H1 (cell line): ENCODE measurements at places on chromosomes 5 and 9. TPM values are rescaled to one million over a fixed set of nuclear protein-coding genes. Genes with fewer than 3 reads are reported as not detected.

GPR151 gene
- 0.03 TPM in 1 of 2 replicates, not detected in the other for polyA plus RNA-seq

NPDC1 gene
- polyA plus RNA-seq: 26.2 and 43.6 TPM in 2 replicates

ZDHHC11B gene
- 0.29 and 0.57 TPM in 2 replicates for polyA plus RNA-seq

NKD2 gene
- 5.5 and 7.8 TPM in 2 replicates for polyA plus RNA-seq

ACTBL2 gene
- not detected in 2 replicates for polyA plus RNA-seq

AQP3 gene
- 6.4 and 7.6 TPM in 2 replicates for polyA plus RNA-seq

TRIP13 gene
- 17.9 and 20.0 TPM in 2 replicates for polyA plus RNA-seq

TRPM6 gene
- 0.45 and 0.57 TPM in 2 replicates for polyA plus RNA-seq

CYLC2 gene
- not detected in 2 replicates for polyA plus RNA-seq

TEX48 gene
- not detected in 2 replicates for polyA plus RNA-seq

RNF44 gene
- polyA plus RNA-seq: 54.7 and 109 TPM in 2 replicates

PCDHA1 gene
- 0.23 and 0.52 TPM in 2 replicates for polyA plus RNA-seq

TAF11L10 gene
- polyA plus RNA-seq: not detected in 2 replicates

SHISAL2B gene
- polyA plus RNA-seq: 12.4 and 14.2 TPM in 2 replicates

DNA sequence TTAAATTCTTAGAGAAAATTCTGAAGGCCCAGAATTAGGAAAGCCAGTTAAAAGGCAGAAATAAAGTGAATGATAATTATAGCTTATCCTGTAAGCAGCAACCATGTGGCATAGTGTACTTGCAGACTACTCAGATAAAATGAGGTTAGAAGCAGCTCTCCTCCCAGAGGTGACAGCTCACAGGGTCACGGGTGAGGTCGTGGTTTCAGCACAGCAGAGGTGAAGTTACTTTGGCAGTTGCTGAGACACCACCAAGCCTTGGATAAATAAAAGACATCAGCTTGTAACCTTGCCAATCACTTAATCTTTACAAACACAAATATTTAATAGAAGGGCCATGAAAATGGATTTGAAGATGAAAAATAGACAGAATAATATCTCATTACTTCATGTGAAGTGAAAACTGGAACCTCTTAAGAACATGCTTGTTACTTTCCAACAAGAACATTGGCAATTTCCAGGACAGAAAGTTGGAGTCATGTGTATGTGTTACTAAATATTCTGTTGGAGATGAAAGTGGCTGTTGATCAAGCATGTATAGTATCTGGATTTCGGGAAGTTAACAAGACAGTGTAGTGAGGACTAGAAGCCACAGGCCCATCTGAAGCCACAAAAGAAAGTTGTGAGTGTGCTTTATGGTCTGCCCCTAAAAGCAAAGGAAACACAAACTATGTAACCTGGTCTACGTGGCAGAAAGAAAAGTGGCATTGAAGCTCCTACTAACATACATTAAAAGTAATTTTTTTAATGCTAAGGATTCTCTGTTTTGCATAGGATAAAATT lies 134.4 kb downstream of the ERCC6L2 start:
- no peak for DNase-seq

- no peak for DNase-seq
Measured at GRCh38 chr9:20619487-20620200, 2.7 kb downstream of the MLLT3 start.

- DNase-seq: no peak
Measured at GRCh38 chr5:146441896-146442295, 5.2 kb upstream of the TCERG1 start.

DNA sequence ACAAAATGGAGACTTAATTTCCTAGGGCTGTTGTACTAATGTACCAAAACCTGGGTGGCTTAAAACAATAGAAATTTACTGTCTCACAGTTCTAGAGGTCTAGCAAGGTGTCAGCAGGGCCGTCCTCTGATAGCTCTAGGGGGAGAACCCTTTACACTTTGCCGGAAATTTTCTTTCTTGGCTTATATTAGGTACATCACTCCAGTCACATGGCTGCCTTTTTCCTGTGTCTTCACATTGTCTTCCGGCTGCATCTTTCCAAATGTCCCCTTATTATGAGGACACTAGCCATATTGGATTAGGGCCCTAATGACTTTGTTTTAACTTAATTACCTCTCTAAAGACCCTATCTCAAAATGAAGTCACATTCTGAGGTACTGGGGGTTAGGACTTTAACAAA lies 5.8 kb downstream of the UHRF2 start:
- no peak for DNase-seq

DNA sequence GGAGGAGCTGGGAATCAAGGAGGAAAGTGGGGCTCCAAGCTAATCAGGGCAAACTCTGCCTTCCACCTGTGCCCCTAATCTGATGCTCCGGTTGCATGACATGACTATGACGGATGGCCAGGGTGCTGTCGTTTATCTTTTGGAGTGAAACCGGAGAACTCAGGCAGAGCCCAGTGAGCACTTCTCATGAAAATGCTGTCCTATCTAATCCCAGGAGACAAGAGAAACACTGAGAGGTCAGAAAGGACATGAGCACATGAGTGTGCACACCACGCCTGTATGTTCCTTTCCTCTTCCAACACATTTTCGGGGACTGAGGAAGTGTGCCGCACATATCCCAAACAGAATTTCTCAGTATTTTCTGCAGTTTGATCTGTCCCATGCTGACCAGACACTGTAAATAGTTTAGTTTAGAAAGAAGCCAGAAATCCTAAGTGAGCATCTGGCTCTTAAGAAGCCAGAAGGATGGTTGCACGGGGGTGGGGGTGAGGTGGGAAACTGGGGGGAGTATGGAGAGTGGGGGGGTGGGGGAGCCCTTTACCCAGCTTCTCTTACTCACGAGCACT lies 217.1 kb downstream of the TSSK1B start:
- DNase-seq: no peak

GRCh38 chr5:53969176-53969730 lies 341.1 kb downstream of the ARL15 start:
- DNase-seq: no peak

DNA sequence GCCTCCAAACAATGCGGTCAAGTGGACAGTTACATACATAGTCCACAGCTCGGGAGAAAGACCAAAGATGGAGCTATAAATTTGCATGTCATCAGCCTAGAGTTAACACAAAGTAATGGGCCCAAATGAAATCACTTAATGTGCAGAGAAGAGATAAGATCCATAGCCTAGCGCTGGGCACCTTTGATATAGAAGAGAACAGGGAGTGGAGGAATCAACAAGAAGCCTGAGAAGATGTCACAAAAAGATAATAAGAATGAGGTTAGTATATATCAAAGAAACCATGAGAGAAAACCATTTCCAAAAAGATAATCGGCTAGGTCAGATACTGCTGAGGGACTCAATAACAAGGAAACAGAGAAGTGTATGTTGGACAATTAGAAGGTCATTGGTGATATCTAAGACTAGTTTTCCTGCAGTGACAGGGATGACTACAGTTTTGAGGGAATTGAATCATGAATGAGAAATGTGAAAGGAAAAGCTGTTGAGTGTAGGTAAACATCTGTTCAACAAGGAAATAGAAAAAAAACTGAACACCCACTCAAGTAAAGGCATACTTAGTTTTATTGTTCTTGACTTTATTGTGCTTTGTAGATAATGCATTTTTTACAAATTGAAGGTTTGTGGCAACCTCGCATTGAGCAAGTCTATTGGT lies 68.7 kb upstream of the CDH6 start:
- DNase-seq: no peak

DNA sequence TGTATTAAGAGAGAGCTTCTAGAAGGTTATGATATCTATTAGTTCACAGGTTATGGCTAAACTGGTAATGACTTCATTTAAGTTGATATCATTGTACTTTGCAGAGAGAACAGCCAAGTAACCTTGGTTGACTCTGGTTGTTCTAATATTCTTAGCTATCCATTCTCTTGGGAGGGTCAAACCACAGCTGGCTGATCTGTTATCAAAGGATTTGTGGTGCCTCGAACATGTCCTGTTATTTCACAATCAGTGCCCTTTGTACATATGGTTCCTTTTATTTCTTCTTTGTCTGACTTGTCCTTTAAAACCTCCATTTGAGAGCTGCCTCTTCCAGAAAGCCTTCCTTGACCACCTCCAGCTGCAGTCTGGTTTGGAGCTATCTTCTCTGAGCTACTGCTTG lies 61.7 kb downstream of the PDE8B start:
- DNase-seq: no peak

DNA sequence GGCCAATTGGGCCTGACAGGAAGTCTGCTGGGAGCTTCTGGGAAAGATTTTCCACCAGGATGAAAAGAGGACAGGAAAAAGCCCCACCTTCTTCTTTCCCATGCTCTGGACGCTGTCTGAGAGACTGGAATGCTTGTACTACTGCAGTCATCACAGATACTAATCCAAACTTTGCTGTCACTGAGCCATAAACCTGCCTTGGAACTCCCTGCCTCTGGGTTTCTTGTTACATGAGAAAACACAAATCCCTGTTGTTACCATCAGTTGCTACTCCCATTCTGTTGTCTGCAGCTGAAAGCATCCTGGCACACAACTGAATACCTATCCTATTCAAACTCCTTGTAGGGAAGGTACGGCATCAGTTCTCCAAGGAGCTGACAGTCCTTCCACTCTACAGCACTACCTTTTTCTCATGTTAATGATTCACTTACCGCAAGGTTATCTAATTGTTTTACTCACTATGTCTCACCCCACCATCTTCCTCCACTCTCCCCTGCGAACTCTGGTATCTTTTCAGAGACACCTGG lies 167.5 kb downstream of the CDK5RAP2 start:
- DNase-seq: peak; percentile 47

- DNase-seq: no peak
Measured at GRCh38 chr5:120765189-120765588, 301.1 kb downstream of the PRR16 start.

- no peak for DNase-seq
Measured at GRCh38 chr9:110059461-110059860, 148.5 kb downstream of the C9orf152 start.

GRCh38 chr5:130116972-130117371 lies 212.7 kb downstream of the CHSY3 start:
- DNase-seq: no peak

GRCh38 chr9:94754976-94755475 lies 28.5 kb downstream of the AOPEP start:
- DNase-seq: no peak

- DNase-seq: no peak
Measured at GRCh38 chr9:128007566-128008138, 26.9 kb upstream of the EEIG1 start.

- DNase-seq: no peak
Measured at GRCh38 chr5:89991592-89991991, 418.0 kb downstream of the CETN3 start.

- no peak for DNase-seq
Measured at GRCh38 chr9:88773627-88774244, 217.5 kb upstream of the S1PR3 start.

- no peak for DNase-seq
Measured at GRCh38 chr9:127219520-127219919, 45.1 kb upstream of the GARNL3 start.

DNA sequence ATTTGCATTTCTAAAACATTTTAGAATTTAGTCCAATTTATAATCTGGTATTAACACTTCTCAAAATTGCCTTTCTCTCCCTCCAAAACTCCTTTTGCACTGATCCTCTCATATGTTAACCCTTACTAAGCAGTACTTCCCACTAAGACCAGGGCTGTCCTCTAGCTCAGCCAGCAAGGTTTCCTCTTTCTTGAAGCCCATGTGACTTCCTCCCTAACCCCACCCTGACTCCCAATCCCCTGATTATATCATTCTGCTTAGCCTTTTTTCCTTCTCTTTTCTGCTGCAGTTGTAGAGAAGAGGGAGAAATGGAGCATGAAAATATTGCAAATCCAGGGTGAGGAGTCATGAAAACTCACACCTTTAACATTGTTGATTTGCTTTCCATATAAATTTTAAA lies 241.7 kb downstream of the MCTP1 start:
- no peak for DNase-seq

DNA sequence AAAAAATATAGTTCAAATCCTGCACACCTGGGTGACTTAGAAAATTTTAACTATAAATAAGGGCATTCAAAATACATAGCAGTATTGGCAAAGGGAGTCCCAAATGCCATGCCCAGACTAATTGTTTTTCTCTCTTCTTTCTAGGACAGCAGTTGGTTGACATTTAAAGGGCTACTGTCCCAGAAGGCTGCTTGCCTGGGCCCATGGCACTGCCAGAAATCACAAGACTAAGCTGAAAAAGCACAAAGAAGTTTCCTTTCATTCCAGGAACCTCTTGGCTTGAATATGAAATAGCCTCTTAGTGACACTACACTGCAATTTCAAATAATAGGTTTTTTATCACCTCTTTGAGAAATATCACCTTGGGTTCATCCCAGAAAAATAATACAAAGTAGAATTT lies 388.9 kb upstream of the TRPC7 start:
- DNase-seq: no peak

- DNase-seq: no peak
Measured at GRCh38 chr5:31909073-31909472, 265.0 kb downstream of the GOLPH3 start.

- DNase-seq: no peak
Measured at GRCh38 chr5:131682826-131683225, 47.8 kb upstream of the RAPGEF6 start.

- DNase-seq: no peak
Measured at GRCh38 chr9:68804911-68805889, 100.2 kb downstream of the PIP5K1B start.

- DNase-seq: no peak
Measured at GRCh38 chr9:123281659-123282350, 13.4 kb upstream of the STRBP start.

DNA sequence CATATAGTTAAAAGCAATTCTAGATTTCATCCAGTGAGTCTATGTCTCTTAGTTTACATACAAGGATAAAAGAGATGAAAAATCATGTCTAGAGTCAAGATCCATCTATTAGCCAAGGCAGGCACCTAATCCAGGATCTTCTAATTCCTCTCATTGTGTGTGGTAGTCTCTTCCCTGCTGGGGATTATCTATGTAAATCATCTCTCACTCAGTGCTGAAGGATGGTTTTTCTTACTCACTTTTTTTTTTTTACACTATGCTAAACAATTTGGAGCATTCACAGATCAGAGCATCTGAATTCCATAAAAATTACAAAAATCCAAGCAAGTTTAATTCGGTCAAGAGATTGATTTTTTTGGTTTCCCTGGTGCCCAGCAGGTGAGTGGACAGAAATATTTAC lies 154.9 kb upstream of the GDNF start:
- no peak for DNase-seq
